ENCODE measurements at places on chromosomes 6 and 20.

GRCh38 chr20:59579404-59580145 lies 24.8 kb upstream of the PHACTR3 start:
- DNase-seq = no peak

GRCh38 chr6:130486417-130486816 lies 120.6 kb downstream of the TMEM200A start:
- DNase-seq = no peak

GRCh38 chr6:167588920-167589614 lies 237.6 kb upstream of the AFDN start:
- no peak for DNase-seq

DNA sequence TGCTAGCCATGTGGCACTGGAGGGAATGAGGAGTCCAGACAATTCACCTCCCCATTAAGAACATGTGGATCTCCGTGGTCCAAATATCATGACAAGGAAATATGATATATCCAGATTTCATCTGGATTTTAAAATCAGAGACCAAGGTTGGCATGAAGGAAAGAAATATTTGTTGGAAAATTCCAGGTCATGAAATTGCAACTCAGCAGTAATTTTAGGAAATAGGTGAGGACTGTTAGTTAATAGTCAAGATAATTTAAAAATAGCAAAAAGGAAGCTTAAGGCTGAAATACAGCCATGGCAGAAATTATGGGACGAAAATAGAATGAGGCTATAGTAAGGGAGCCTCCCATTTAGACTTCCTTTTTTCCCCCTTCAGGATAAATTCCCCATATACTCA lies 26.9 kb downstream of the DEFB114 start:
- DNase-seq = no peak

DNA sequence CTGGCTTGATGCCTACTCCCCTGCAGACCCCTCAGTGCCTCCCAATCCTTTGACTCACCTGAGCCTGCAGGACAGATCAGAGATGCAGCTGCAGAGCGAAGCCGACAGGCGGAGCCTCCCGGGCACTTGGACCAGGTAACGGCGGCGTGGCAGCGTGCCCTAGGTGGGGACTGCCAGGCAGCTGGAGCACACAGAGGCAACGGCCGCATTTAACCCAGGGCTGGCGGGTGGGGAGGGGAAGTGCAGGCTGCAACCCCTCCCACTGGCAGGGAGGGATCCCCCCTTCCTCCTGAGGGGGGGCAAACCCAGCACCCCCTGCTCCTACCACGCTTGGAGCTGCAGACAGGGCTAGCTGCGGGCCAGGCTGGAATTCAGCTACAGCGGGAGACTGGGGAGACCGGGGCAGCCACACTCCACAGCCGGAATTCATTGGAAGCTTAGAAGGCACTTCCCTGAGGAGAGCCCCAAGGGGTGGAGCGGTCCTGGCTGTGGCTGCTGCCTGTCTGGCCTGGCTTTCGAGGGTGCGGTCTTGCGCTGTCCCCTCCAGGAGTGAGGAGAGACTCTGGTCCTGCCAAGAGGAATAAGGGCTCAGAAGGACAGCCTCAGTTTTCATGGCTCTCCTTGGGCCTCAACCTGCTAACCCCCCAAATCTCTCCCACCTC lies at the start of gene MATN4:
MATN4 (minus strand) TSS at position 183 of the 662 bp plus-strand sequence. CDS start 2,717 bp downstream, outside the sequence.
- DNase-seq = no peak

DNA sequence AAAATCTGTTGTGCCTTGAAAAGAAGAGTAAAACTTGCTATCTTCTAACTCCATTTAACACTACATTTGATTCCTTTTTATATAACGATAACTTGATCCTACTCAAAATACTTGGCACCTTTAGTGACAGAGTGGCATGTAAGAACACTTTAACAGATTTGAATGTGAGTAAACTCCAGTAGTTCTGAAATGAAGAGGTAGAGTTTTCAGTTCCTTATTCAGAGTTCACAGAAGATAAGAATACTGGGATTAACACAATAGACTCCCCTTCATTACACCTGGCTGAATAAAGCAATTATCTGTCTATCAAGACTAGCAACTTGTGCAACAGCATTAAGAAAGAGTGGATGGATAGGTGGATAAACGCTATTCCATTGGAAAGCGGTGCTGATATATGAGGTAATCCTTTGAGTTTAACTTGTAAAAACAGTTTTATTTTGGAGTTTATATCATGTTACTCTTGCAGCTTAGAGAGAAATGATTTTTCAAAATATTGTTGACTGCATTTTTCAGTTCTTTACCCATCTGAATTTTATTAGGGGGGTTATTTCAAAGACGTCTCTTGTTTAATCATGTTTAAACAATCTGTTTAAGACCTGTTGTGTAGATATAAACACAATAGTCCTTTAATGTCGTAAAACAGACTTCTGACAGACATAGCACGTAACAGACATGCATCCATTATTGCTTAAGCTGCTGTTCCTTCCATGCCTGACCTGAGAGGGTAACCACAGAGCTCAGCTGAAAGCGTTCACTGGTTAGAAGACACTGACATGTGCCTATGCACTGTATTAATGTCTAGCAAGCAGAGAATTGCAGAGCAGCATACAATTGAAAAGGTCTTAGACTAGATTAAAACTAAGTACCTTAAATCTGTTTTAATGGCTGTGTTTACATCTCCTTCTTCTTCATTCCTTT lies 102.4 kb upstream of the SUPT3H start:
- no peak for DNase-seq

DNA sequence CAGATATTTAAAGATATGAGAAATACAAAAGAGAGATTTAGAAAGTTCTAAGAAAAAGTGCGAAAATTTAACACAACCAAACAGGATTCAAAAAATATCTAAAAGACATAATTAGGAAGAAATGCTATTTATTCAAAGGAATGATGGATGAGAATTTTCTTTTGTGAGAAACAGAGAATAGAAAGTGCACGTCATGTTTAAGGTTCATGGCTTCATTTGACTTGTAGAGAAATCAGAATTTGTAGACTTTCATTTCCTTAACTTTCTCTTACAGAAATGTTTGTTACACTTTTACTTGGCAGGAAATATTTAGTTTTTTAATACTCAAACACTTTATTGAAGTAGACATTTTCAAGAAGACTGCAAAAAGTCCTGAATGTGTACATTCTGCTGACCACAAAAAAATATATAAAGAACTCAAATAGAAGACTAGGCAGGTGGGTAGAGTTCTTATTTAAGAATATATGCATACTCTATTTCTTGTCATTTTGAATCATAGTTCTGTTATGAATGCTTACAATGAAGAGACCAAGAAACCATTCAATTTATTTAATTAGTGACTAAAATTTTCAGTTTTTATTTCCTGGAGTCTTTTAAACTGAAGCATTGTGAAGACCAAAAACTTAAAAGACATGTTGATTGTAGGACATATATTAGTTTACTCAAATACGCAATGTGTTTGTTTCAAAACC lies 710.5 kb upstream of the HS3ST5 start:
- DNase-seq = no peak

- no peak for DNase-seq
These were observed 46.2 kb upstream of the SUPT3H start for GRCh38 chr6:45423824-45424450.

DNA sequence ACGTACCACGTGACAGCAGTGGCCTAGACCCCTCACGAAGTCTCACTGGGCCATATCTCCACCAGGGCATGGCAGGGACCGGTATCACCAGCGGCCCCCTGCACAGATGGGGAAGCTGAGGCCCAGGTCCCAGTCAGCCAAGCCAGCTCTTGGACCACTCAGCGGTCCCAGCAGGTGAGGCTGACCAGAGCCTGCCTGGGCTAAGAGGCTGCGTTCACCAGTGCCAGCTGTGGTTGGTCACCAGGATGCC lies 2.6 kb upstream of the MRGBP start:
- DNase-seq = no peak

- no peak for DNase-seq
These were observed 77.9 kb downstream of the MYB start for GRCh38 chr6:135258970-135259369.

GRCh38 chr6:136611746-136612145 lies 61.5 kb upstream of the MAP7 start:
- DNase-seq = no peak

DNA sequence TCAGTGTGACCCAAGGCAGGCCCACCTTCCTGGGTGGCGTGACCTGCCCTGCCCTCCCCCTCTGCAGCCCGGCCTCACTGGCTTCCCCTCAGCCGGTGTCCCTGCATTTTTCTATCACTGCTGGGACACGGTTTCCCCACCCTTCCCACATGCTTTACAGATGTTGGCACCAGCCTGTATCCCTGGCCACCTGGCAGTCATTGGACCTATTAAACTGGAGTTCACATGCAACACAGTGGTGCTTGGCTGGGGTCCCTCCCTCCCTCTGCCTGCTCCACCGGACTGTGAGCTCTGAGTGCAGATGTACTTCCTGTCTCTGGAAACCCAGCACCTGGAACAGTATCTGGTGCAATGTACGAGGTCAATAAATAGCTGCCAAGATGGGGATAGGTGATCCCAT lies 25.5 kb upstream of the STX16 start:
- DNase-seq = no peak

GRCh38 chr20:1997483-1998192 lies 3.8 kb upstream of the PDYN start:
- DNase-seq = no peak

GRCh38 chr6:16559071-16559470 lies 202.2 kb downstream of the ATXN1 start:
- no peak for DNase-seq

DNA sequence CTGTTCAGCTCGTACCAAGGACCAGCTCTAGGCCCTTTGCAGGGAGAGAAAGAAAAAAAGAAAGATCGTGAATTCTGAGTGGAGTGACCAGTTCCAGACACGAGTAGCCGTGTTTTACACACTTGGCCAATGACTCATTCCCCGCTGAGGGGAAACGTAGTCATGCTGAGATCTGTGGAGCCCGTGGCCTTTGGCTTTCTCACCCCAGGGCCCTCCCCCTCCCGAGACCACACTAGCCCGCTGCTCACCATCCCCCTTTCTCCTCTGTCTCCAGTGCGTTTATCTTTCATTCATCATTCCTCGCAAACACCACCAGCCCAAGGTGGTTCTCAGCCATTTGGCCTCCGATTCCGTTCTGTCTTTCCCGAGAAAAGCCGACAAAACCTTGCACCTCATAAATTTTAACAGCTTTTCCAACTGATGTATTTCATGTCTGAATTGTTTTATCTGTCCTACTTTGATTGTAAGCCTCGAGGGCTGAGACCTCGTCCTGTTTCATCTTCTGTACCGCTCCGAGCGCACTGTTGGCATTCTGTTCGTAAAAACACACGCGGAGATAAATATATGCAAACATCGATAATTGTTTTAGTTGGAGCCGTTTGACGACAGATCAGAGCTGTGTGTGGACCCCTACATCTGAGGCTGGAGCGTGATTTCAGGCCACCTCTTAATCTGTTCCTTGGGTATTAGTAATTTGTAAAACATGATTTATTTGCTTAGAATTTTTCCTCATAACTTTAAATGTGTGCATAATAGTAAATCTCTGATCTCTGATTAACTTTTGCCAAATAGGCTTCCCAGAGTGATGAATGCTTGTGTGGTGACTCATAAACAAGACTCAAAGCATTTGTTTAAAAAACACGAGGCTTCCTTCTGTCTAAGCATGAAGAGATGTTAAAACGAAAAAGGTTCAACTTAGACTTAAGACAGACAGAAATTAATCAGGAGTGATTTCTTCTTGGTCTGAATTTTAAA lies 336.6 kb downstream of the CDH4 start:
- no peak for DNase-seq

DNA sequence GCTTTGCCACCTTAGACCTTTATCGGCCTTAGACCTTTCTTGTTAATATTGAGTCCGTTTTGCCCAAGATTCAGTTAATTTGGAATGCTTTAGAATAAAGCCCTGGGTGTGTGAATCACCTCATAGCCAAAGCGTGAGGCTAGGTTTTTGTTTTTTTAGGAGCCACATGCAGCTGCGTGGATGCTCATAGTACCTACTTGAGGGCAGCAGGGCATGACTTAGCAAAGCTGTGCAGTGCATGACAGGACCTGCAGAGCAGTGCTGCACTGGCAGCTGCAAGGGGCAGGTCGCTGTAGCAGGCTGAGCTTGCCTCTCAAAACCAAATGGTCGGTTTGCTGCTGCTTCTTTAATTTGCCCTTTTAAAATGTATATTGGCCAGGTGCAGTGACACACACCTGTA lies 116.1 kb downstream of the JAG1 start:
- no peak for DNase-seq

- no peak for DNase-seq
These were observed 99.7 kb upstream of the HIVEP1 start for GRCh38 chr6:11912420-11912819.

- DNase-seq = no peak
These were observed 245.4 kb downstream of the LRFN2 start for GRCh38 chr6:40341726-40342125.

- DNase-seq = no peak
These were observed 893 bp downstream of the POLR1H start for GRCh38 chr6:30061858-30062458.

GRCh38 chr20:46376196-46376785 lies 30.1 kb downstream of the ELMO2 start:
- DNase-seq = no peak

DNA sequence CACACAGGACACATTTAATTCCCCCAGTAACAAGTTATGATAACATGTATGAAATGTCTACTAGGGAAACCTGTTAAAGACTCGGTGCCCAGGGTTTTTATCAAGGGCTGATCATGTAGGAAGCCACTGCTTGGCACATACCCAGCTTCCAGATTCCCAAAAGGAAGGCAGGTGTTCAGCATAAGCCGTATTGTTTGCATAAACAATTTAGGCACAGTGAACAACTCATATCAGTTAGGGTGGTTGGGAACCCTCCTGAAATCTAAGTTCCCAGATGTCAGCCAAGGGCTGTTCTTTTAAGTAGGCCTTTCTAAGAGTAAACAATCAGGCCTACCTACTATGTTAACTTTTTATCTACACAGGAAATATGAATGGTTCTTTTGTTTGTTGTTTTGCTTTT lies 74.1 kb downstream of the ASXL1 start:
- DNase-seq = no peak

DNA sequence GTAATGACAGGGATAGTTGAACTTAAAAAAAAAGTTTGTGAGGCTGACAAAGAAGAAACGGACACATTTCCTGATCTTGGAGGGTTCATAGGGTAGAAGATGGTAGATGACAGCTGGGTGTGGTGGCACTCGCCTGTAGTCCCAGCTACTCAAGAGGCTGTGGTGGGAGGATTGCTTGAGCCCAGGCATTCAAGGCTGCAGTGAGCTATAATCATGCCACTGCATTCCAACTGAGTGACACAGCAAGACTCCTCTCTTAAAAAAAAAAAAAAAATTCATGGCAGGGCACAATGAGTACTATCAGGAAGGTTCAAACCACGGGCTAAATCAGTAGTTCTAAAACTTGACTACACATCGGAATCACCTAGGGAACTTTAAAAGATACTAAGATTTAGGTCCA lies 2.0 kb upstream of the MICA start:
- no peak for DNase-seq

DNA sequence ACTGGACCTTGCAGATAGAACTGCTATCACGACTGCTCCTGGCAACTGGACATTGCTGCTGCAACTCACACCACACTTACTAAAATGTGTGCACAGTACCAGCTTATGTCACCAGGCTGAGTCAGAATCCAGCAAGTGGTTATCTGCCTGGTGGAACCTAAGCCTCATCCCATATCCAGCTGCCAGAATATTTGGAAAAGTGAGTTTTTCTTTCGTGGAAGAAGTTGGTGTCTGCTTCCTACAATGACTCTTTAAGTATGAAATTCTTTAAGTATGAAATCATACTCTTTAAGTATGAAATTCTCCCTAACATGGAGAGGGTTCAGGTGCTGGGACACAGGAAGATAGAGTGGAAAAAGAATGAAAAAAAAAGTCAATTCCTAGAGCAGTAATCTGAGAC lies 16.4 kb upstream of the POLR1H start:
- DNase-seq = no peak

GRCh38 chr6:149897015-149897697 lies 757 bp downstream of the RAET1E start:
- DNase-seq = no peak
